T1000 (cell line): ENCODE measurements at places on chromosomes 5 and 9.

GRCh38 chr9:106403081-106403480 lies 459.9 kb upstream of the ZNF462 start:
- DNase-seq = no peak

GRCh38 chr5:50875002-50875344 lies 208.5 kb downstream of the PARP8 start:
- DNase-seq = no peak

GRCh38 chr5:161396171-161396570 lies 150.4 kb downstream of the GABRB2 start:
- no peak for DNase-seq

GRCh38 chr5:54217826-54218503 lies 92.4 kb downstream of the ARL15 start:
- no peak for DNase-seq

DNA sequence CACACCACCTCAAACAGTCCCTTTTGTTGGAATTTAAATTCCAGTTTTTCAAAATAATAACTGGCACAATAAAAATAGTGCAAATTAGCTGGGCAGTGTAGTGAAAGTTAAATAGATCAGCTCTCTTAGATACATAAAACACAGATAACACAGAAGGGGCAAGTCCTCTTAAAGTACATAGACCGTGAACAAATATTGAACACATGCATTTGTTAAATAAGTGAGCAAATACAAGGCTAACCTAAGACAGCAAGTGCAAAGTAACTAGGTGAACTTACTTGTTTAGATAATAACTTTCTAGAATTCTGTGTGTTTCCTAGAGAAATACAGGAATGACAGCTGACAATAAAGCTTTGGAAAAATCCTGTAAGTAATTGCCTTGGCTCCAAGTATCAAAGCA lies 280.1 kb downstream of the DOCK8 start:
- DNase-seq = no peak

GRCh38 chr5:173720953-173721600 lies 104.6 kb upstream of the BOD1 start:
- no peak for DNase-seq

- no peak for DNase-seq
These were observed 25.3 kb upstream of the SLC1A1 start for GRCh38 chr9:4464911-4465513.

DNA sequence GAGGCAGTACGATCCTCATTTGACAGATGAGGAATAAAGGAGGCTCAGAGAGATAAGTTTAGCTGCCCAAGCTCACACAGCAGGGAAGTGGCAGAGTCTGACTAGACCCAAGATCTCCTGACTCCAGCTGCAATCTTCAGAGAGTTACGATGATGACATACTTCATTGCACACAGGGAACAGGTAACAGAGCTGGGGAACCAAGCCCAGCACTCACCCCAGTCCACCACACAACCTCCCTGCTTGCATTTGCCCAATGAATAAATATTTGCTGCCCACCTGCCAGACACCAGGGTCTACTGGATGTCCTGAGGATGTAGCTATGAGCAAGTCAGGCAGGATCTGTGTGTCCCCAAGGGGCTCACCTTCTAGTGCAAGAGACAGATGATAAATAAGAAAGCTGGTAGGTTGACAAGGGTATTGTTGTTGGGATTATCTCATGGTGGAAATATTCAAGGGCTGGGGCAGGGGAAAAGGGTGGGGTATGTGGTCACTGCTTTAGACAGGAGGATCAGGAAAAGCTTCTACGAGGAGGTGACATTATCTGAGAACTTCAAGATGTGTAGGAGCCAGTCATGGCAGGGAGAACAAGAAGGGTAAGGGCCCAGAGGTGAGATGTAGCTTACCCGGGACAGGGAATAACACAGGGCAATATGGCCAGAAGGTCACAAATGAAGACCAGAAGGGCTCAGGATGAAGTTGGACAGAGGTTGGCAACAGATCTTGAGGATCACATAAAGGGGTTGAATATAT lies 28.6 kb upstream of the CPEB4 start:
- DNase-seq = no peak

- DNase-seq = no peak
These were observed 88.5 kb upstream of the NR5A1 start for GRCh38 chr9:124595743-124596142.

- DNase-seq = no peak
These were observed 8.9 kb downstream of the PLK2 start for GRCh38 chr5:58450811-58451629.

GRCh38 chr5:15807248-15807647 lies 307.3 kb downstream of the FBXL7 start:
- DNase-seq = no peak

DNA sequence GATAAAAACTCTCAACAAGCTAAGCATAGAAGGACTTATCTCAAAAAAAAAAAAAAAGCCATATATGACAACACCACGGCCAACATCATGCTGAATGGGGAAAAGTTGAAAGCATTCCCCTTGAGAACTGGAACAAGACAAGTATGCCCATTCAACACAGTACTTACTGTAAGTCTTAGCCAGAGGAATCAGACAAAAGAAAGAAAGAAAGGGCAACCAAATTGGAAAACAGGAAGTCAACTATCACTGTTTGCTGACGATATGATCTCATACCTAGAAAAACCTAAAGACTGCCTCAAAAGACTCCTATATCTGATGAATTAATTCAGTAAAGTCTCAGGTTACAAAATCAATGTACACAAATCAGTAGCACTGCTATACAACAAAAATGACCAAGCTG lies 24.6 kb upstream of the PTGER4 start:
- no peak for DNase-seq
